ENCODE measurements at places on chromosomes 4 and X.
A peak's percentile ranks its signal among the peaks of the same experiment; 100 is the strongest.

DNA sequence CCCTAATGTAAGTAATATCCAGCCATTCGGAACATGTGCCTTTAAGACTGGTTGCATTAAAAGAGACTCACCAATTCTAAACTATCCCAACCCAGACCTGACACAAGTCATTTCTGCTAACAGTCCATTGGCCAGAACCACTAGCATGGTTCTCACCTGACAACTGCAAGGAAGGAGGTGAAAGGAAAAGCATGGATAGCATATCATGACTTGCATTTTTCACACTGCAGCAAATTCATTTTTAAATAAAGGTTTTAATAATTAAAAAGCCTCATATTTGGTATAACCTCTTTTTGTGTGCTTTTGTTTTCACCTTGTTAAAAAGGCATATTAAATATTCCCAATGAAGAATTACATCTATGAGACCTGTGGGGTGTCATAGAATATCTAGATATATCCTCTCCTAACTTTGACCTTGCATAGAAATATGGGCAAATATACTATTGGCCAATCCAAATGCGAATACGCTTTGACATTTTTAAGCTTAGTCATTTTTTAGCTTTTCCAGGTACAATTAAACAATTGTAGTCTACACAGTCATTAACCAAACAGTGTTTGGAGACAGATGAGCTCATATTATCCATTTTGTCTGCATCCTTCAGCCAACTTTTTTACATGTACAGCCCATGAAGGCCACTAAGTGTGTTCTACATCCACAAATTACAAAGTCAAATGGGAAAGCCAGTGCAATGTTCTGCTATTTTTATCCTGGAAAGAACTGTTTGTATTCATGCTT, 295.3 kb downstream of the PDGFC start:
- DNase-seq: no peak

GRCh38 chrX:52983321-52984000, 25.1 kb upstream of the FAM156A start:
- no peak for DNase-seq

DNA sequence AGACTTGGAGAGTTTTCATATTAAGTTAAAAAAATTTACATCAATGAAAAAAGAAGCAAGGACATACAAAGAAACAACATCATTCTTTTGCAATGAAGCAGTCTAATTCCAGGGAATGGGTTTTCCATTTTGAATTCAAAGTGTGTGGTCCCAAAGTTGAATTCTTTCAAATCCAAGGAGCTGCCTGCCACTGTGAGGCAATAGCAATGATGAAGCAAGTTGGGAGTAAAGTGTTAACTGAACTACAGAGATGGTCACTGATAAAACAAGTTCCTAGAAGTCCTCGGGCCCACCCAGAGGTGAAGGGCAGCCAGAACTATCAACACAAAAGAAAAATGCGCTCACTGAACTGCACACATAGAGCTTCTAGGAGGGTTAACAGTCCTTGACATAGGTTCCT, 115.9 kb downstream of the RAB28 start:
- DNase-seq: no peak

DNA sequence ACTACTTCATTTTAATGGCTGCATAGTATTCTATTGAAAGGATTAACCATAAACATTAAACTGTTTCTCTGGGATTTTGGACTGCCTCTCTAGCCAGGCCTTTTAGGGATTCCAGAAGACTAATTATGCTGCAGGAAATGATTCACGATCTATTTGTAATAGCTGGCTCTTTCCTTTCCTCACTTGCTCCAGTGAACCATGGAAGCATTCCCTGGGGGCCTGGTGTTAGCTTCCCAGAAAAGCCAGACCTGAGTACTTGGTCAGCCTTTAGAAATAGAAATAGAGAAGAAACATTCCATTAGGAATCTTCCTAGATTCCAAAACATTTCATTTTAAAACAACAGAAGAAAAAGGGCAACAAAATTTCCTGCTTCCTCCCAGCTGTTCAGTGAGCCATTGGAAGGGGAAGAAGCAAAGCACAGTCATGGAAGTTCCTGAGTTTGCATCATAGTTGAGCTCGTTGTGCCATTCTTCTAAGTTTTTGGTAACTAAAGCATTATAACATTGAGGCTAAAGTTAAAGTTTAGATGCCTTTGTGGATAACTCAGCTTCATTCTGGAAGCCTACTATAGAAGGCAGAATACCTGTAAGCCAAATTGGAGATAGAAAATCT, 83.5 kb downstream of the NPNT start:
- no peak for DNase-seq

DNA sequence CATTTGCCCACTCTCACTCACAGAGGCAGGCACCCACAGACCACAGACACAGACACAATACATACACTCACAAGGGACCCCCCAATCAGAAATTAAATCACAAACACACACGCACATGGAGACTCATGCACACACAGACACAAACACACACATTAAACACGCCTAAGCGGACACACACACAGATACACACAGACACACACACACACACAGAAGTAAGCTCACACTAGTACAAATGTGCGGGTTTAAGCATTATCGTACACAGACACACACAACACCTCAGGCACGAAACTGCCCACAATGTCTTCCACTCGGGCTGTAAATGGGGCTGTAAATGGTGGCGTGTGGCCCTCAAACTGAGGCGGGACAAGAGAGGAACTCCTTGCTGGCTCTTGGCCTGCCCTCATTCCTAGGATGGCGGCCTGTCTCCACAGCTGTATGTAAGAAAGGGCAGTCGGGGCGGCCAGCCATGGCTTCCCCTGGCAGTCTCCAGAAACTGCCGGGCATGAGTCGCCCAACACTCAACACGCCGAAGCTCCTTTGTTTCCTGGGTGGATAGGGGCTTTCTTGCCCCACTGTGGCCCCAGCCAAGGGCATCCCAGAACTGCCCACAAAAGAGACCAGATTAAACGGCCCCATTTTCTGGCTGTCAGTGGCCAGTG, 53.9 kb downstream of the NBDY start:
- DNase-seq: no peak

DNA sequence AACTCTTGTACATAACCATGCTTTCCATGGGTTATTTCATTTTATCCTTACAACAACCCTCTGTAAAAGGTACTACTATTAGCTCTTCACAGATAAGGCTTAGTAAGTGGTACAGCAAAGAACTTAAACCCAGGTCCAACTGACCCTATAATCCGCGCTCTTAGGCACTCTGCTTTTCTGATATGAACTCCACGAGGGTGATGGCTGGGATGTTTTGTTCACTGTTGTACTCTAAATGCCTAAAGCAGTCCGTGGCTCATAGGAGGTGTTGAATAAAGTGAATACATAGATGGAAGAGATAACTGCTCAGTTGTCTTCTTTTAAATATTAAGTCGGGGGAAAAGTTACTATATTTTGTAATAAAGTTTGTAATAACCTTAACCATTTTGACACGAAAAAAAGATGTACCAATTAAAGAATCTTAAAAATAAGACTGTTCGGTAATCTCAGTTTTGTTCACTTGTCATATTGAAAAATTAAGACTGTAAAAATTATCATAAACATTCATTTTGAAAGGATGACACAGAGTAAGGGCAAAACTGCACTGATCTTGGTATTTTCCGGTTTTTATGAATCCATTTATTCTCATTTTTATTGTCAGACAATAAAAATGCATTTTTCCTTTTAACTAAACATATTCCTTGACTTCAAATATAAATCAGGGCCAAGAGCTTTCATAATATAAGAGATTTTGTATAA, 166.5 kb downstream of the FBXW7 start:
- DNase-seq: no peak

DNA sequence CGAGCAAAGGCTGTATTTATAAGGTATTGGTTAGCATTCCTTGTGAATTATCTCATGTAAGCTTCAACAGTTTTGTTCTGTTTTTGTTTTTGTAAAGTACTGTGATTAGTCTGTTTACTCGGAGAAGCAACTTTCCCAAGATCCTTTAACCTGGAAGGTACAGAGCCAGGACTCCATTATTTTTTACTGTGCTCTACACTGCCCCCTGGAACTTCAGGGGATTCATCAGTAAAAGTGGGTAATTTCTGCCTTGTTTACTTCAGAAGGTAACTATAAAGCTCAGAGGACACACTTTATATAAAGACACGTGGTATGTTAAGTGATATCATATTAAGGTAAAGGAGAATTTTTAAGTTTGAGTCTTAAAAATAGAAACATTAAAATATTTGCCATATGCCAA, 124.9 kb downstream of the IQCM start:
- no peak for DNase-seq

GRCh38 chr4:159117968-159118367, 15.1 kb downstream of the RAPGEF2 start:
- DNase-seq: no peak

DNA sequence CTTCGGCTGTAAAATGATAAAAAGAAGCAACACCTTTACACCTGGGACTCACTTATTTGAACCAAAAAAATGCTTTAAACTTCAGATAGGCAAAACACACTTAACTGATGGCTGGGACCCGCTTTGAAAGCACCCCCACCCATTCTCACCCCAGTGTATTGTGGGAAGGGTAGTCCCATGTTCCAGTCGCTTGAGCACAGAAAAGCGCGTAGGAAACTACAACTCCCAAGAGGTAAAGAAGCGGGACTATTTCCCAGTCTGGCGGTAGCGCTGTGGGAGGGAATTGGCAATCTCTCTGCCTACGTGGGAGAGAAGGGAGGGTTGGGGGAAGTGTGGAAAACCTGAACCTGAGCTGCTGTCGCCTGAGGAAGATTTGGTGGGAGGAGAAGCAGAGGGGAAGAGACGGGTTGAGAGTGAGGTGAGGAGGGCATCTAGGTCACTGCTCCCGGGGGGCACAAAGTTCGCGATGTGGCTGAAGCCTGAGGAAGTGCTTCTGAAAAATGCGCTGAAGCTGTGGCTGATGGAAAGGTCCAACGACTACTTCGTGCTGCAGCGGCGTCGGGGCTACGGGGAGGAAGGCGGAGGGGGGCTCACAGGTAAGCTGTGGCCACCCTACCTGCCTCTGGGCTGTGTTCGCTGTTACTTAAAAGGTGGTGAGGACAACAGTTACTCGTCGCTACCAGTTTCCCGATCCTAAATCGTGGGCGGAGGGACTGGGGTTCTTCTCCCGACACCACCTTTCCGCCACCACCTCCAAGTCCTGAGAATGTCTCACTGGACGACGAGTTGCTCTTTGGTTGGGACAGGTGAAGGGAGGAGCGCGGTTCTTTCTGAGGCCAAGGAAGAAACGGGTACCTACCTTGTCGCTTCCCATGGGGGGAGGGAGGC, at the start of gene TBC1D8B:
TSS of gene TBC1D8B (plus strand) at position 286 of the 888 bp plus-strand sequence. CDS start at position 467, 181 bp downstream.
- DNase-seq: peak; percentile 50

DNA sequence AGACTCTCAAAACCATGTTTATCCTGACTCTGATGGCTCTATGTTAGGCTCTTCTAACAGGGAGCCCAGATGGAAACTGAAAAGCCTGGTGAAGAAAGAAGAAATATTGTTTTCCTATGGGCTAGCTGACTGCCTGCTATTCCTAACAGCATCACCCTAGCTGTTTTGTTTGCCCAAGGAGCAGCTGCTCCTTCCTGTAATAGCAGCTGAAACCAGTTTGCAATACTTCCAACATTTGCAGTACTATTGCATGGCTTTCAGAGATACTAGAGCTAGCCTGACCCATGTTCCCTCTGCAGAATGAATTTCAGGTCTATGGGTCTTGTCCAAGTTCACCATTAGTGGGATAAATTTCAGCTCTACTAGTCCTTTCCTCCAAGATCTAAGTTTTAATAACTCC, 495.2 kb downstream of the INPP4B start:
- no peak for DNase-seq

DNA sequence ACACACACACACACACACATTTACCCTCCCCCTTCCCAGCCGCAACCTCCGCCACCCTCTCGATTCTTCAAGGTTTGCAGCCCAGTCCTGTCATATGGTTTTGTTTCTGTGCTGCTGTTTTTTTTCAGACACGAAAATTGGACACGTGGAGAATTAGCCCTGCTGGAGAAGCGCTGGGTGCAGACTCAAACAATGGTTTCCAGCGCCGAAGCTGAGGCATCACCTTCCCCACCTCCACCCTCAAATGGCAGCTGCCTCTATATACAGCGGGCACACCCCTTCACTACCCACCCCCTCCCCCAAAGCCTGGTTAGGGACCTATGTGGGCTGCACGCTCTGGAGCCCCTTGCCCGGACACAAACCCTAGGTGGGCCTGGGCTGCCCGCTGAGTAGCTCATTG, 87.9 kb downstream of the BCOR start:
- no peak for DNase-seq

GRCh38 chr4:98967786-98968329, 27.7 kb upstream of the METAP1 start:
- no peak for DNase-seq

- no peak for DNase-seq
Observed at GRCh38 chr4:134089885-134090284, 111.7 kb downstream of the PABPC4L start.

GRCh38 chrX:134460005-134460861, at the start of gene HPRT1:
Gene HPRT1 (plus strand): TSS chrX:134460165. CDS start chrX:134460312, 147 bp downstream.
- DNase-seq: peak; percentile 84

- DNase-seq: no peak
Observed at GRCh38 chr4:24993551-24994080, 37.1 kb downstream of the LGI2 start.

DNA sequence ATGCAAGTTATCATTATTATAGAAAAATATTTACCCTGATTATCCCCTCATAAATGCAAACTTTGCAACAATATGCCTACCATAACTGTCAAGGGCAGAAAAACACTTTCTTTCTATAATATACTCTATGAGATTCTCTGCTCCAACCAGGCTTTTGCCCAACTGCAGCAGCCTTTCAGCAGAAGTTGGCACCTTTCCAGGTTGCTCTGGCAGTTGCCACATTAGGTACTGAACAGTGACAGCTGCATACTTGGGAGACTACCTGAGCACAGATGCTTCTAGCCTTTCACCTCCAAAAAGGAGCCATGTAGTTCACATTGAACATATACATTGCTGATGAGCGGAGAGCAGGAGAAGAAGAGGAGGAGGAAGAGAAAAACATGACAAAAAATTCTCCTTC, 69.5 kb upstream of the BRWD3 start:
- no peak for DNase-seq

- no peak for DNase-seq
Observed at GRCh38 chr4:24650849-24651640, 66.7 kb upstream of the DHX15 start.

GRCh38 chr4:32499171-32499570, 1779.0 kb downstream of the PCDH7 start:
- DNase-seq: no peak

DNA sequence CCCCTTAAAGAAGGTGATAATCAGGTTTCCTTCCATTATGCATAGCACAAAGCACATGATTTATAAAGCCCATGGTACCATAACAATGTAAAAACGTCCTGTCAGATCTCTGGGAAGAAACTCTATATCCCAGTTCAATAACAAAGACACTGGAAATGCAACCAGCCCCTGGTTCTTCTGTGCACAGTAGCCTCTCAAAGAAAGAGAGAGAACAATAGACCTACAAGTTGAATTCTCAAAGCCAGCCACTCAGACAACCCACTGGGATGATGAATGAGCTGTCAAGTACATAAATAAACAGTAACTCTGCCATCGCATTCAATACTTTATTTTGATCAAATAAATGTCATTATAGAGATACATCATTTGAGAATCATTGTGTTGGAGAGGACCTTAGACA, 400.1 kb upstream of the CPEB2 start:
- DNase-seq: no peak
